ENCODE measurements at places on chromosomes 16 and 17. TPM values are rescaled to one million over a fixed set of nuclear protein-coding genes. Genes with fewer than 3 reads are reported as not detected.

MAF gene
- 0.10 TPM for polyA plus RNA-seq

SMIM36 gene
- polyA plus RNA-seq = not detected

SLFN14 gene
- polyA plus RNA-seq = not detected

TRPV3 gene
- polyA plus RNA-seq = not detected

ITGAX gene
- 0.18 TPM for polyA plus RNA-seq

CCDC78 gene
- polyA plus RNA-seq = 0.50 TPM

- no peaks in the 10 kb centered on the region for H3K36me3 ChIP-seq
- H3K4me3 ChIP-seq = no peak overlapping the region
- H3K27me3 ChIP-seq = no peaks in the 10 kb centered on the region
- no peaks in the 10 kb centered on the region for H3K4me1 ChIP-seq
- no peak for DNase-seq
These were observed 2276.2 kb downstream of the TP53TG3F start for GRCh38 chr16:35735403-35736251.

DNA sequence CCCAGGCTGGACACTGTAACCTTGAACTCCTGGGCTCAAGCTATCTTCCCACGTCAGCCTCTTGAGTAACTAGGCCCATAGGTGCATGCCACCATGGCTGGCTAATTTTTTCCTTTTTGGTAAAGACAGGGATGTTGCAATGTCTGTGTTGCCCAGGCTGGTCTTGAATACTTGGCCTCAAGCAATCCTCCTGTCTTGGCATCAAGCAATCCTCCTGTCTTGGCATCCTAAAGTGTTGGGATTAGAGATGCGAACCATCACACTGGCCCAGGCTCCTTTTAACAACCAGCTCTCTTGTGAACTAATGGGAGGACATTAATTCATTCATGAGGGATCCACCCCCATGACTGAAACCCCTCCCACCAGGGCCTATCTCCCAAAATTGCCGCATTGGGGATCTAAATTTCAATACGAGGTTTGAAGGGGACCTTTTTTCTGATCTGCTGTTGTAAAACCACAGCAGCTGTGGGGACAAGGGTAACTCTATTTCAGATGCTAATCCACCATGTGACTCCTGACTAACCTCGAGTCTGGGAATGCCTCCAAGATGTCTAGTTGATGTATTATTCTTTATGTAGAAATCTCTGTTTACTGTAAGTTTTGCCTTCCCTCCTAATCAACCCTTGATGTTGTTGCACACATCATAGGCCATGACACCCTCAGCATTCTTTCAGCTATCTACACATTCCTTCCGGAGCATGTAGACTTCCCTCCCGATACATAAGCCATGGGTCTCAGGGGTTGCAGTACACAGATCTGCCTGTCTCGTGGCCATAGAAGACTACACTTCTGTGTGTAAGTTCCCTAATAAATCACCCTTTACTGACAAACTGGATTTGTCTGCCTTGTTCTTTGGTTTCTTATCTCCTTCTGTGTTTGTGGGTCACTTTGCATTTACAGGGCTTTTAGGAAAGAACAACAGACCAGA is 37.6 kb downstream of the RNF112 start:
- H3K36me3 ChIP-seq = no peaks in the 10 kb centered on the region
- H3K4me1 ChIP-seq = peaks cover 25% of the 10 kb centered on the region
- DNase-seq = peak; percentile 99
- H3K27ac ChIP-seq = peak overlapping the region; percentile 91

- peaks cover 20% of the 10 kb centered on the region for H3K36me3 ChIP-seq
- H3K4me3 ChIP-seq = no peak overlapping the region
- H3K27me3 ChIP-seq = no peaks in the 10 kb centered on the region
- H3K4me1 ChIP-seq = no peaks in the 10 kb centered on the region
These were observed 22.2 kb downstream of the MEAK7 start for GRCh38 chr16:84482001-84482891.

DNA sequence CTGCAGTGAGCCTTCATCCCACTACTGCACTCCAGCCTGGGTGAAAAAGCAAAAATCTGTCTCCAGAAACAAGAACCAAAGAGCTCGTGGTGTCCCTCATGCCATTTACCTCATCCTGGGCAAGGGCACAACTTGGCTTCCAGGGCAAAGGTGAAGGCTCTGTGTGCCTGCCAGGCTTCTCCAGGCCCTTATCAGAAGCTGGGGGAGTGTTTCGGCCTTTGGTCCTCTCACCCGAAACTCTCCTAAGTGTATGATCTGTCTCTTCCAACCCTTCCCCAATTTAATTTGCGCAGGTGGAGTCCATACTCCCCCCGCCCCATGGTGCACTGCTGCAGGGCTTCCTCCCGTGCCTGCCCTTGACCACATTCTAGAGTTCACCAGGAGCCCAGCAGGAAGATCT is 1.1 kb downstream of the CES2 start:
- no peaks in the 10 kb centered on the region for H3K27me3 ChIP-seq
- H3K36me3 ChIP-seq = peaks cover 11% of the 10 kb centered on the region
- H3K4me1 ChIP-seq = peaks cover 7% of the 10 kb centered on the region
- no peak overlapping the region for H3K4me3 ChIP-seq
- H3K27ac ChIP-seq = no peak overlapping the region

- H3K36me3 ChIP-seq = no peaks in the 10 kb centered on the region
- no peaks in the 10 kb centered on the region for H3K27me3 ChIP-seq
- peak; percentile 73 for DNase-seq
- H3K4me3 ChIP-seq = no peak overlapping the region
- H3K4me1 ChIP-seq = peaks cover 44% of the 10 kb centered on the region
These were observed 52.5 kb downstream of the WSB1 start for GRCh38 chr17:27346228-27346899.

DNA sequence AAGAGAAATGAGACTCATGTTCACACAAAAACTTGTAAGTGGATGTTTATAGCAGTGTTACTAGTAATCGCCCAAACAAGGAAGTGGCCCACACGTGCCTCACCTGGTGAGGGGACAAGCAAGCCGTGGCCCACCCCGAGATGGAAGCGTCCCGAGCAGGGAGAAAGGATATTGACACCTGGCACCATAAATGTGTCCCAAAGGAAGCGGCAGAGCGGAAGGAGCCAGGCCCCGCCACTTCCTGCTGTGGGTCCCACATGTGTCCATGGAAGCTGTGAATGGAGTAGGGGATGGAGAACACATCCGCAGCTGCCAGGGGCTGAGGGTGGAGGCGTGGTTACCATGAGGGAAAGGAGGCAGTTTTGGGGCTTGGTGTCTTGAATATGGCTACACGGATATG is 18.9 kb downstream of the KCNJ18 start:
- no peaks in the 10 kb centered on the region for H3K27me3 ChIP-seq
- H3K4me1 ChIP-seq = no peaks in the 10 kb centered on the region
- no peak overlapping the region for H3K27ac ChIP-seq
- no peaks in the 10 kb centered on the region for H3K36me3 ChIP-seq

- no peaks in the 10 kb centered on the region for H3K36me3 ChIP-seq
- no peak overlapping the region for H3K4me3 ChIP-seq
- no peaks in the 10 kb centered on the region for H3K27me3 ChIP-seq
- H3K4me1 ChIP-seq = peaks cover 5% of the 10 kb centered on the region
- DNase-seq = no peak
These were observed 6.9 kb downstream of the SIAH1 start for GRCh38 chr16:48378276-48378675.

DNA sequence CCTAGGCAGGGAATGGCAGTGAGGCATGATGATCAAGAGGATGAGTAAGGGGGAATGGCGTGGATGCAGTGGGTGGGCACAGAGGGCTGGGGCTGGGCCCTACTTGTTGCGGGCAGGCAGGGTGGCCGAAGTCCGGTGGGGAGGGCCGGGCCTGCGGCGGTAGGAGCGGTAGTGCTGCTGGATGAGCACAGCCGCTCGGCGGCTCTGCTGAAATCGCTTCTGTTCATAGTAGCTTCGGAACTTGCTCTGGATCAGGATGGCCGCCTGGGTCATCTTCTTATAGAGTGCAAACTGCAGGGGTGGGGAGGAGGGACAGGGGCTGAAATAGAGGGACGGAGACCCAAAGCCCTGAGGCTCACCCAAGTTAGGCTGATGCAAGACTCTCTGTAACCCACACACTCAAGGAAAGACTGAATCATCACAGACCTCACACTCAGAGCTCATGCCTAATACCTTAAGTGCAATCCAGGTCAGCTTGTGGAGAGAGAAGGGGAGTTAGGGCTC is 1.5 kb upstream of the SPAG7 start:
- H3K4me1 ChIP-seq = peaks cover 24% of the 10 kb centered on the region
- peak overlapping the region; percentile 46 for H3K27ac ChIP-seq
- H3K4me3 ChIP-seq = no peak overlapping the region
- peak; percentile 38 for DNase-seq
- peaks cover 32% of the 10 kb centered on the region for H3K36me3 ChIP-seq

DNA sequence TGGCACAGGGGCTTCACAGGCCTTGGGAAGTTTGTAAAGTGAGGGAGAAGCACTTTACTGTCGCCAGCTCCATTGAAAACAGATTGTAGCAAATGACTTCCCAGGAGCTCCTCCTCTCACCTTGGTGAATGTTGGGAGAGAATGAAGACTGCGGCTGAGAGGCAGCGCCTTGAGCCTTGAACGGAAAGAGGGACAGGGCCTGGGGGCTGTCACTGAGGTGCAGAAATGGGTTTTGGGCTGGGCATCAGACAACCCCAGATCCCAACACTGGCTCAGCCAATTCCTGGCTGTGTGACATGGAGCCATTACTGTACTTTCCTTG is 603 bp upstream of the MRTFB start:
- peaks cover 11% of the 10 kb centered on the region for H3K4me1 ChIP-seq
- peak overlapping the region; percentile 74 for H3K4me3 ChIP-seq
- H3K27me3 ChIP-seq = no peaks in the 10 kb centered on the region

DNA sequence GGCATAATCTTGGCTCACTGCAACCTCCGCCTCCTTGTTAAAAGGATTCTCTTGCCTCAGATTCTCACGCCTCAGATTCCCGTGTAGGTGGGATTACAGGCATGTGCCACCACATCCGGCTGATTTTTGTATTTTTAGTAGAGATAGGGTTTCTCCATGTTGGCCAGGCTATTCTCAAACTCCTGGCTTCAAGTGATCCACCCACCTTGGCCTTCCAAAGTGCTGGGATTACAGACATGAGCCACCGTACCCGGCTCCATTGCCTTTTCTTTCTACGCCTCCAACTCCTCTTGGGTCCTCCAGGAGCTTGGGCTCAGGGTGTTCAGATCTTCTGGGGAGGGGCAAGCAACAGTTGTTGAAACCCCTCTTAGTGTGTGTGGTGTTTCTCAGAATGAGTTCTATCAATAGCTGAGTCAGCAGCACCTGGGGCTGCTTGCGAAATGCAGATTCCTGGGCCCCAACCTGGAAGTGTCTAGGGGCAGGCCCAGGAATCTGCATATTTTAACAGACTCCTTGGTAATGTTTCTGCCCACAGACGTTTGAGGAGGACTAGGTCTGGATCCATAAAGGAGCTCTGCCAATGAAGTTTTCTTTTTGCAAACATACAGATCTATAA is 31.4 kb downstream of the SEC14L5 start:
- no peak overlapping the region for H3K4me3 ChIP-seq
- H3K4me1 ChIP-seq = no peaks in the 10 kb centered on the region
- H3K36me3 ChIP-seq = no peaks in the 10 kb centered on the region
- H3K27ac ChIP-seq = no peak overlapping the region
- DNase-seq = no peak

GRCh38 chr17:17386094-17386800 is 83.1 kb downstream of the NT5M start:
- H3K4me1 ChIP-seq = no peaks in the 10 kb centered on the region
- no peak overlapping the region for H3K27ac ChIP-seq
- no peak for DNase-seq
- H3K36me3 ChIP-seq = no peaks in the 10 kb centered on the region
- no peak overlapping the region for H3K4me3 ChIP-seq
- H3K27me3 ChIP-seq = peaks cover 5% of the 10 kb centered on the region

DNA sequence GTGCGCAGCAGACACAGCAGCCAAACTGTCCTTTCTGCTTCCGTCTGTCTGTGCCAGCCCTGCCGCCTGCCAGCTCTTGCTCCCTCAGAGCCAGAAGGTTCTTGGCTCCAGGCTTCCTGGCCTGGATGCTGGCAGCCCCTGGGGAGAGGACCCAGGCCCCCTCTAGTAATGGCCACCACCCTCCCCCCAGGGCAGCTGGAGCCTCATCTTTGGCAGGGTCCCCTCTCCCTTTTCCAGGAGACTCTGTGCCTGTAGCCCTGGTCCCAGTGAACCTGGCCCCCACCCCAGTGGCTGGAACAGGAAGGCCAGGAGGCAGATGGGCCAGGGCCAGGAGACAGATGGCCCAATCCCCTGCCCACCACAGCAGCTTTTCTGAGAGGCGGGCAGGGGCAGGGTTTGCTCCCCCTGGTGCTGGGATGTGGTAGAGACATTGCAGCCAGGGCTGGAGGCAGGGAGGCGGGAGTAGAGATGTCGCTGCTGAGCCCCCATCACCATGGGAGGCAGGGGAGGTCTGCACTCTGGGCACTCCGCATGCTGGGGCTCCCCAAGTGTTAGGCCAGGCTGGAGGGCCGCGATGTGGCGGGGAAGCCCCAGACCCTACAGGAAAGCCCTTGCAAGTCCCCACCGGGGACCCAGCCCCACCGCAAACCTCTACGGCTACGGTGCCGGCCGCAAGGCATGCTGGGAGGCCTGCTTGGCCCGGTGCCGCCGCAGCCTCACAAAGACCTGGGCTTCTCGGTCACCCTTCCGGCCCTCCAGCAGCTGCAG is 16.7 kb downstream of the UNC13D start:
- H3K36me3 ChIP-seq = no peaks in the 10 kb centered on the region
- peak; percentile 82 for DNase-seq
- H3K27me3 ChIP-seq = no peaks in the 10 kb centered on the region
- peak overlapping the region; percentile 22 for H3K27ac ChIP-seq
- peak overlapping the region; percentile 30 for H3K4me3 ChIP-seq

DNA sequence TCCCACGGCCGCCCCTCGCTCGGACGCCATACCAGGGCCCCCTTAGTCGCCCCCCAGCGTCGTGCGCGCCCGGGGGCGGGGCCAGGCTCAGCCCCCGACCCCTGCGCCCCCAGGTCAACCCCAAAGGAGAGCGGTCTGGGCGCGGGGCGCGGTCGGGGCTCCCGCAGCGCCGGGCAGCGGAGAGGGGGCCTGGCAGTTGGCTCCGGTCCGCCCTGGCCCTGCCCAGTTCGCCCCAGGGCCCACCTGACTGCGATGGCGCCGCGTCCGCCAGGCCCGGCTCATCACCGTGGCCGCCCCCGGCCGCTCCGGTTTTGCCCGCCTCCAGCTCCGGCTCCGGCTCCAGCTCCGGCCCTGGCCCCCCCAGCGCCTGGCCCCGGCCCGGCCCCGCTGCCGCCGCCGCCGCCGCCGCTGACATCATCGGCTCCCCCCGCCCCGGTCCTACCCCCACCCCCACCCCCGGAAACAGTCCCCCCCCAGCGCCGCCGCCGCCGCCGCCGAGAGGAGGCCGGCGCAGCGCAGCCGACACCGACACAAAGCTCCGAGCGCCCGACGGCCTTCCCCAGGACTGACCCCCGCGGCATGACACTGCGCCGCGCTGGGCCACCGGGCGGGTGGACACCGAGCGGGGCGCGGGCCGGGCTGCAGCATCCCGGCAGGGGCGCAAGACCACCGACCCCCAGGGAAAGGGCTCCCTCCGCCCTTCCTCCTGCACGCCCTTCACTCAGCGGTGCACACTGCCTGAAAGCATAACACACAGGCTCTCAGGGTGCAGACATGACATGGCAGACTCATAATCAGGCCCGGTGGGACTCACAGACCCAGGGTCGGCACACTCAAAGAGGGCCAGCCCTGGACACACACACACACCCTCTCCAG is at the start of gene ZBTB4:
TSS of gene ZBTB4 (minus strand) at position 419 of the 876 bp plus-strand sequence. CDS start 12,830 bp downstream, outside the sequence.
- peak; percentile 44 for DNase-seq
- no peaks in the 10 kb centered on the region for H3K36me3 ChIP-seq
- H3K27ac ChIP-seq = peak within 1 kb of the TSS; percentile 58
- H3K4me1 ChIP-seq = peaks cover 38% of the 10 kb centered on the region
- H3K4me3 ChIP-seq = peak within 1 kb of the TSS; percentile 71

Data from endothelial cell of umbilical vein (primary cell).